ENCODE measurements at places on chromosomes 3 and 15. TPM values are rescaled to one million over a fixed set of nuclear protein-coding genes. Genes with fewer than 3 reads are reported as not detected.

DNA sequence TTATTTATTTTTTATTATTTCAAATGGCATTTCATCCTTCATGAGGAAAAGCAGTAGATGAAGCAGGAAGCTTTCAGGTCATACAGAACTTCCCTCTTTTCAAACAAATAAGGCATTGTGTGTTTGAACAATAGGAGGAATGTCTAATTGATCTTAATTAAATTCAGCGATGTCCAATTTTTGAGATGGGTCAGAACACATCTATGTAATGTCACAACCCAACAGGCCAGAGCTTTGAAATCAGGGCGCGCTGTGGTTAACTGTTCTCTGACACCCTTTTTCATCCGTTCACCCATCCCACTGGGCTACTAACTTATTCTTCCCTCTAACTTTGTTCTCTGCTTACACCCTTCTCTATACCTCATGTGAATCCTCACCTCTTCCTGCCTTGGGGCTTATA lies 510.5 kb downstream of the FOXP1 start:
- DNase-seq = no peak

SNX22 gene
- 1.1 TPM for total RNA-seq

DNA sequence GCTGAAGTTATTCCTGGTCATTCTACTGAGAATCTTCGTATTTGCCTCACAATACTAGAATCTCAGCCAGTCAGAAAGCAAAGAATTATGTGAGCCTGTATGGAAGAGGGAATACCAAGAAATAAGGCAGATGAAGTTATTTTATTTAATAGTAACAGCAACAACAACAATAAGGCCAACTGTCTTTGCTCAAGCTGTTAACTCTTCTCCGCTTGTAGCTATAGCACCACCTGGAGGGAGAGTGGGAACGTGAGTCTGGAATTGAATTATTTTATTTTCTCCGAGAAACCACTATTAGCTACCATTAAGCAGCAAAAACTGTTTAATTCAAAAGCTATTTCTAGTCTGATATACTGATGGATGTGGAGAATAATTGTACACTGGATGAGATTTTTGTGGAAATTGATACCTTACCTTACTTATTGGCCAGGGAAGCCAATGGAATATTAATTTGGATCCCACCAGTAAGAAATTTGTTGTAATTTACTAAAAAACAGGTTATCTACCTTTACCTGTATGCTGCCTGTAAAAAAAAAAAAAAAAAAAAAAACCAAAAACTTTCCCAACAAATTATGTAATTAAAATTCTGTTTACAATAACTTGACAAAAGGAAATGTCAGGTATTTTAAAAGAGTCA lies 50.1 kb downstream of the CALML4 start:
- DNase-seq = peak; percentile 63

DNA sequence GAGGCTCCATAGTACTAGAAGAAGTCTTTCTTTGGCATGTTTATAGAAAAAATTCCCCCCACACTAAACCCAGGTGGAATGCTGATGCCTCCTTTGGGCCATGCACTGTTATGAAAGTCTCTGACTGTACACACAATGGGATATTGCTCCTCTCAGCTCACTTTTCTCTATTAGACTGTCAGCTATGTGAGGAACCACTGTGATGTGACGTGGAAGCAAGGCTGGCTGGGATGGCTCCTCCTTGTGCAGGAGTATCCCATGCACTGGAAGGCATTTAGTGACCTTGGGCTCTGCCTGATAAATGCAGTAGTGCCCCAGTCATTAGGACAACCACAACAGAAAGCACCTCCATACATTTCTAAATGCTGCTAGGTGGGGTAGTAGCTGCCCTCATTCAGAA lies 5.7 kb upstream of the FRMD4B start:
- no peak for DNase-seq

- DNase-seq = no peak
Observed at GRCh38 chr3:191762323-191762960, 301.5 kb downstream of the PYDC2 start.
